Airway epithelial cell (primary cell): ENCODE measurements at places on chromosomes 16 and 17. TPM values are rescaled to one million over a fixed set of nuclear protein-coding genes. Genes with fewer than 3 reads are reported as not detected.

Gene NCOR1
- total RNA-seq, result 54.2 and 72.9 TPM in 2 replicates

Gene TP53TG3
- not detected in 2 replicates for total RNA-seq

Gene C16orf95
- 1.7 and 3.6 TPM in 2 replicates for total RNA-seq

Gene TMEM100
- not detected in 2 replicates for total RNA-seq

Gene UMOD
- total RNA-seq, result not detected in 2 replicates

Gene CXCL16
- 16.3 and 16.7 TPM in 2 replicates for total RNA-seq

Gene SCNN1B
- total RNA-seq, result 2.7 and 4.8 TPM in 2 replicates

Gene MMP28
- 47.8 and 64.9 TPM in 2 replicates for total RNA-seq

Gene PRAC1
- total RNA-seq, result not detected in 2 replicates

Gene ENPP7
- not detected in 2 replicates for total RNA-seq

Gene CD300E
- not detected in 2 replicates for total RNA-seq

Gene ZNF423
- total RNA-seq, result 0.09 and 0.14 TPM in 2 replicates

Gene SLC39A11
- total RNA-seq, result 13.1 and 15.7 TPM in 2 replicates

Gene ADAM11
- total RNA-seq, result 0.07 and 2.6 TPM in 2 replicates

Gene GP1BA
- total RNA-seq, result not detected in 2 replicates

Gene USP7
- 65.4 and 66.9 TPM in 2 replicates for total RNA-seq

Gene KRT15
- 292 and 317 TPM in 2 replicates for total RNA-seq

Gene MYH4
- not detected in 2 replicates for total RNA-seq

Gene LCMT1
- total RNA-seq, result 25.8 and 34.7 TPM in 2 replicates

Gene AGRP
- total RNA-seq, result not detected in 2 replicates

Gene NPIPA8
- total RNA-seq, result 0.51 TPM in 1 of 2 replicates, not detected in the other

Gene SDR42E2
- total RNA-seq, result not detected in 2 replicates

Gene SAT2
- 25.9 and 36.9 TPM in 2 replicates for total RNA-seq

Gene SLC52A1
- total RNA-seq, result 0.35 and 0.70 TPM in 2 replicates

Gene PRAC2
- not detected in 2 replicates for total RNA-seq

Gene NKD1
- total RNA-seq, result 0.07 and 0.19 TPM in 2 replicates

Gene KRTAP4-1
- total RNA-seq, result not detected in 2 replicates

Gene TLCD1
- 20.2 and 23.5 TPM in 2 replicates for total RNA-seq

Gene GAST
- total RNA-seq, result 7.2 TPM in 1 of 2 replicates, not detected in the other

Gene CAMKK1
- total RNA-seq, result 5.8 and 5.9 TPM in 2 replicates

Gene COG1
- total RNA-seq, result 15.1 and 17.5 TPM in 2 replicates

Gene ELMO3
- total RNA-seq, result 33.8 and 39.6 TPM in 2 replicates

Gene TNFSF13
- total RNA-seq, result 4.4 and 5.1 TPM in 2 replicates

Gene NPTX1
- not detected in 2 replicates for total RNA-seq

Gene CDH13
- 25.1 and 28.4 TPM in 2 replicates for total RNA-seq

Gene SPDYE4
- not detected in 2 replicates for total RNA-seq

Gene SEPTIN1
- not detected in 2 replicates for total RNA-seq

Gene PYY
- not detected in 2 replicates for total RNA-seq

Gene SPHK1
- total RNA-seq, result 95.6 and 114 TPM in 2 replicates

Gene FAM83G
- total RNA-seq, result 48.5 and 61.9 TPM in 2 replicates

Gene LPCAT2
- total RNA-seq, result 37.3 and 40.3 TPM in 2 replicates

Gene EMP2
- total RNA-seq, result 24.9 and 40.3 TPM in 2 replicates

Gene PLD6
- 0.88 and 2.8 TPM in 2 replicates for total RNA-seq

Gene CCDC154
- total RNA-seq, result not detected in 2 replicates

Gene POLR3K
- 9.4 and 11.3 TPM in 2 replicates for total RNA-seq

Gene KRTAP4-6
- total RNA-seq, result not detected in 2 replicates

Gene BRIP1
- total RNA-seq, result 5.8 and 7.1 TPM in 2 replicates

Gene TMC8
- 0.46 and 0.85 TPM in 2 replicates for total RNA-seq

Gene MYH2
- not detected in 2 replicates for total RNA-seq

Gene FZD2
- 3.3 and 4.6 TPM in 2 replicates for total RNA-seq
